ENCODE measurements at places on chromosomes 7 and 10.

DNA sequence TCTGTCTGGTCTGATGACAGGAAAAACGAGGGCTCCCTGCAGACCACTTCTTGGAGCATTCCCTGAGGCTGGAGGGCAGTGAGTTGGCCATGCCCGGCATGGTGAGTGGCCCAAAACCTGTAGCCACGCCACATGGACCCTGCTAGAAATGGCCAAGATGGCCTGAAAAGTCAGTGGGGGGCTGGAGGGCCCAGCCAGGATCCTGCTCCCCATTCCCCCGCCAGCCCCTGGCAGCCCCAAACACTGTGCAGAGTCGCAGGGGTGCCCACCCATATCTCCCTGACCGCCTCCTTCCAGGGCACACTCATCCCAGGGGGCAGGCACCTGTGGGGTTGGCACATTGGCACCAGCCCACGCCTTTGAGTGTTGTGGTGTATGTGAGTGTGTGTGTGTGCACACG lies 18.7 kb upstream of the PPP2R2D start:
- DNase-seq = no peak

DNA sequence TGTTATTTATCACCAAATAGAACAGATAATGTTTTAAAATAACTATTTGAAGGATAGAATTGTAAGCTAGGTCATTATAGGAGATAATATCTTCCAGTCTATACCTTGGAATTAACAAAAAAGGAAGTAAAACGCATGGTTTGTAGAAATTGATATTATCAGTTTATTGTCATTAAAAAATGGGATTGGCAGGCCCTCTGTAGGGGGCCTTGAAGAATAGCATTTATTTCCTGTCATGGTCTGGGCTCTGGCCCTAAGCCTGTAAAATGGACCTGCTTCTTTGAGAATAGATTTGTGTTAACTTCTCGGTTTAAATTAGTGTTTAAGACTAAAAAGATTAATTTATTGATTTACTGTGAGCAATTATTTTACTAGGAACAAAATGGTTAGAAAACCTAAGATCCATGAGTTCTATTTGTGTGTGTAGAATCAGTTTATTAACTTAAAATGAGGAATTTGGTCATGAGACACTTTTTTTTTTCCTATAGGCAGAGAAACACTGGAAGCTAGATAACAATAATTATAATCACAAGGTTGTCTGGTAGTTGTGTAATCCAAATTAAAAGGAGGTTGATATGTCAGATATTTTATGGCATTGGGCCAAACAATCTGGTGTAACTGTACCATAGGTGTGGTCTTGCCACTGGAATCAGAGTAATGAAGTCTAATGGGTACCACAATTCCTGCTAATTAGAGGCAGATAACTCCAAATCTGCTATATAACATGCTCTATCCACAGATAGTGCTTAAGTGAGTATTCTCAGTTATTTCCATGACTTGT lies 197.4 kb upstream of the FOXP2 start:
- DNase-seq = no peak

DNA sequence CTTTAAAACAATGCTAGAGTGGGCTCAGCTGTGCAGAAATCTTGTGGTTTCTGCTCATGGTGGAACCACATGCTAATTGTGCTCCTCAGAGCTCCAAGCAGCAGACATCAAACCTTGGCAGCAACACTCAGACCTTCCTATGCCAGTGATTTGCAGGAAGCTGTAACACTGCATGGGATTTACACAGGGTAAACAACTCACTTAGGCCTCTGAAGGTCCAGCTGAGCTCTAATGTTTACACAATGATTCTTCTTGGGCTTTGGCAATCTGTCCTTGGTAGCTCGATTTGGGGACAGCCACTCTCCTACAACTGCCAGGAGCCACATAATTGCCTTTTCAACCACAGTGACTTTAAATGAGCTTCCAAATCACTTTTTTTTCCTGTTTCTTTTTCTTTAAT lies 97.7 kb upstream of the PDLIM1 start:
- no peak for DNase-seq

DNA sequence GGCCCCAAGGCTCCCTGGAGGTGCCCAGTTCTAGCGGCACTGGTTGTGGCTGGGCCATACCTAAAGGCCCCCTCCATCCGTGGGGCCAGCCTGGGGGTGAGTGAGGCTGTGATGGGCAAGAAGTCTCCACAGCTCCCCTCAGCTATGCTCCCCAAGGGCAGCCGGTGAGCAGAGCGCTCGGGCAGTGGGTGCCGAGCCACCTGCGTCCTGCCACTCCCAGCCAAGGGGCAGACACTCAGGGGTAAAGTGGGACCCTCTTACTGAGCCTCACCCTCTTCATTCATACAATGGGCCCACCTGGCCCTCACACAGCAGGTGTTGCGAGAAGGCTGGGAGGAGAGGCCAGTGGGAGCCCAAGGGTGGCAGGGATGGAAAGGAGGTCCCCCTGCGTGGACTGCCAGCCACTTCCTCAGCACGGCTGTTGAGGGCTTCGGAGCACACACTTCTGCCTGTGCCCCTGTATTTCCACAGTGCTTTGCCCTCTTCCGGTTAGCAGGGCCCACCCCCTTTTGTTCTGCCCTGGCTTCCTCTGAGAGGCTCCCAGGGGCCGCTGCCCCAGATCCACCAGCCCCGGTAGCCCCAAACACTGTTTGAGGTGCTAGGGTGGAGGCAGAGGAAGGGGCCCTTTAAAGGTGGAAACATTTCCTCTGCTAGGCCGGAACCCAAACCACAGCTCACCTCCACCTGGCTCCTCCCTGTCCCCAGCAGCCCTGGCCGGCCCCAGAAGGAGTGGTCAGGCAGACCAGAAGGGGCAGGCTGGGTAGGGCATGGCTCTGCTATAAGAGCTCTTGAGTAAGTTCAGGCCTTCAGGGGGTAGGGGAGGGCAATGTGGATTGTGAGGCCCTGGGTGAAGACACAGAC lies 16.4 kb upstream of the C10orf105 start:
- no peak for DNase-seq

- no peak for DNase-seq
These were observed 10.2 kb downstream of the ZRANB1 start for GRCh38 chr10:124952123-124952522.

DNA sequence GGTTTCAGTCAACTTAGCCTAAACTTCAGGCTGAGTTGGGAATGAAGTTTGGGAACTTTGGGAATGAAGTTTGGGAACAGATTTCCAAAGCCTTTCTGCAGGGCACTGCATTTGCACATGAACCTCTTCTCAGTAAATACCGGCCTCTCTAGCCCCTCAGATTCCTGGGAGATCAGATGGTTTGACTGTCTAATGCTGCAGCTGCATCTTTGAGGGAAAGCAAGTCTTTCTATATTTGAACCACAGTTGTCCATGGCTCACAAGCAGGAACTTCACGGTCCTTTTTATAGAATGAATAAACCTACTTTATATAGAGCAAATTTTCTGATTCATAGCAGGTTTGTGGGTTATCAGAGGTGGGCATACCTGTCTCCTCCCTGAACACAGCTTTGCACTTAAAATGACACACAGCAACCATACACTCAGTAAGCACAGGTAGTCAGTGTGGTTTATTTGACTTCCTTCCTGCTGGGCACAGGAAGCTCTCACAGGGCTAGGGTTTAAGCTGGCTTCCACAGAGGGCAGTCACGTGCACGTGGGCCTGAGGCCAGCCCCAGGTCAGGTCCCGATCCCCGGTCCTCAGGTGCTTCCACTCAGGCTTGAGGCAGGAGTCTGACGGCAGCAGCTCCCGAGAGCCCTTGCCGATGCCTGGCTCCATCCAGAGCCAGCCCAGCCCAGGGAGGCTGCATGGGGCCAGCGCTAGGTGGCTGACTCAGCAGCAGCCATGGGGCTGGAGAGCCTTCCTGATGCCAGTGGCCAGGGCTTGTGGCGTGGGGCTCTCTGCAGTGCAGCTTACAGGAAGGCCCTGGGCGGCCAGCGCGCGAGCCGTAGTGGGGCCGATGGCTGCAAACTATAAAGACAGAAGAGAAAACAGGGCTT lies 12.8 kb upstream of the MMP21 start:
- no peak for DNase-seq

GRCh38 chr7:129502708-129503685 lies 666 bp downstream of the SMKR1 start:
- DNase-seq = peak; percentile 15

DNA sequence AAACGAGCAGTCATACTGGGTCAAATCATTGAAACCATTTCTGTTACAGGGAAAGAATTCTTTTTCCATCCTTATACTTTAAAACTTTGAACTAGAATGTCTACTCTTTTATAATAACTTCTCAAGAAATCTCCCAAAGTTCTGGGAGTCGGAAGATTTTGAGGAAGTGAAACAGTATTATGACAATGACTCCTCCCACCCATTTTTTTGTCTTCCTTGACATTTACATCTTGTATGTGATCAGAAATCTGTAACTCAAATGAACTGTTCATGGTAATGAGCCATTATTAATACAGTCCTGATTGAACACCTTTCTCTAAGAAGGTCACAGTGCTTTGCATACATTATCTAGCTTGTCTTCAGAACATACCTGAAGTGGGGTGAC lies 227.4 kb downstream of the CELF2 start:
- no peak for DNase-seq

DNA sequence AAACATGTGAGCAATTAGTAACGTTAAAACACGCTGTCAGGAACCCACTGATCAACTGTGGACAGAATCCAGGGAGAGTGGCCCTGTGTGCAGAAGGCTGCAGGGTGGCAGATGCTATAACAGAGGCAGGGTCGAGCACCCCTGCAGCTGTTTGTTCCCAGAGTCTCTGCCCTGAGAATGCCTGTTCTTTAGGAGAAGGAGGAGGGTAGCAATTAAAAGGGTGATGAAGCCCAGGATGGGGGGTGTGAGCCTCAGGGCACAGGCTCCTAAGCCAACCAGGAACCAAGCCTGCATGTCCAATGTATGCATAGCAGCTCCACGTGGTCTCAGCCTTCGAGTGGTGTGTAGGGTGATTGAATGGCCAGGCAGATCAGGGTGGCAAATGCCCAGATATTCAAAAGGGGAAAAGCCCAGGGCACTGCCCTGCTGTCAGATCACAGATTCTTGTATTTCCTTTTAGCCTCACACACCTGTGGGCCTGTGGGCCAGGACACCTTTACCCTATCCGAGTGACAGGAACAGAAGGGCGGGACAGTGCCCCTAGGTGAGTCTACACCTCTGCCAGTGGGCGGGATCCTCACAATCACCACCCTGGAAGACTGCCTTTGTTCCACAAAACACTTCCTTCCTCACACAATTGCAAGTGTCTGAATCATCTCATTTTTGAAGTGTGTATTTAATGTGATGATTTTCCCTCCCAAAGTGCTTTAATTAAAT lies 7.3 kb downstream of the WDFY4 start:
- DNase-seq = no peak

DNA sequence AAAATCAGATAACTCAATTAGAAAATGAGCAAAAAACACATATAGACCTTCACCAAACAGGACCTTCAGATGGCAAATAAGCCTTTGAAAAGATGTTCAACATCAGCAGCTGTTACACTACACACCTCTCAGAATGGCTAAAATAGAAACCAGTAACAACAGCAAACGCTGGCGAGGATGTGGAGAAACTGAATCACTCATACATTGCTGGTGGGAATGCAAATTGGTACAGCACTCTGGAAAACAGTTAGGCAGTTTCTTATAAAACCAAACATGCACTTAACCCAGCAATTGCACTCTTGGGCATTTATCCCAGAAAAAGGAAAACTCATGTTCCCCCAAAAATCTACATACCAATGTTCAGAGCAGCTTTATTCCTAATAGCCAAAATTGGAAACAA lies 37.7 kb upstream of the SMARCD3 start:
- no peak for DNase-seq

DNA sequence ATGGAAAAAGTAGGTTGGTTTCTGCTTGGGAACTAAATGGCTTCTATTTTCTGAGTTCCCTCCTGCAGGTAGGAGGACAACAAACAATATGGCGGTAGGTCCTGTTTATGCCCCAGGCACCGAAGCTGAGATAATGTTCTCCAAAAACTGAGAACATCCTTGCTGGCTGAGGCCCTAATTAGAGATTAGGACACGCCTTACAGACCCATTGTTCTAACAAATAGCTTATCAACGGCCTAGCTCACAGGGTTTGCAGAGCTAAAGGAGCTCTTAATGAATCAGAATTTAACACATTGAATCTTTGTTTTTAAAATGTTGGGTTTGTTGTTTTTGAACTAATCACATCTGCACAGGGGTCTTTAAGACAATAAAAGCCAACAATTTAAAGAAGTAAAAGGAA lies 37.0 kb downstream of the HTR5A start:
- no peak for DNase-seq

DNA sequence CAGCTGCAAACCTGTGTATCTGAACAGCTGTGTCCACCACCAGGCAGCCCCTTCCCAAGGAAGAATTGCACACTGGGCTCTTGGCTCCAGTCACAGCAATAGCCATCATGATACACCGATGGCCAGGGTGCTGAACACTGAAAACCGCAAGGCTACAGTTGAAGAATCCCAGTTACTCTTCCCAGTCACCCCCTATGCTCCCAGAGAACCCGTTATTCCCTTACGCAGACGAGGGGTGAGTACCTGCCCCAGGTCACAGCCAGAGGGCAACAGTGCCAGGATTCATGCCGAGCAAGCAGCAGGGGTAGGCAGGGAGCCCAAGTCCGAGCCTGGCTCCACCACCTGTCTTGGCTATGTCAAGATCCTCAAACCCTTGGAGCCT lies 57.8 kb downstream of the RASGEF1A start:
- no peak for DNase-seq

- no peak for DNase-seq
These were observed 512.6 kb upstream of the FOXK1 start for GRCh38 chr7:4169455-4169854.

GRCh38 chr10:123884907-123885381 lies 6.7 kb downstream of the CPXM2 start:
- no peak for DNase-seq

DNA sequence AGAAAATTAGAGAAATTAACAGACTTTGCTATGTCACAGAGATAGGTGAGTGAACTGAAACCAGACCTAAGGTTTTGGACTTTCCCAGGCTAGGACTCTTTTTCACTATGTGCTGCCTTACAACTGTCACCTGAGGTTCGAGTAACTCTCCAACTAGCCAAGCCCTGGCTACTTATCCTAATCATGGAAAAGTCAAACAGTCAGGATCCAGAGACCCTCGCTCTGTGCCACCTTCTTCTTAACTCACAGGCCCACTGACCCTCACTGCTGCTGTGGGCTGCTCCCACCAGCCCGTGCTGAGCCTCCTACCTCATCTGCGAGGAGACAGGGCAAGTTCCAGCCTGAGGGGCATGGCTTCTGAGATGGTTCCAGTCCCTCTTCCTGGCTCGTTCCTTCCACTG lies 211.4 kb upstream of the KLF14 start:
- no peak for DNase-seq

GRCh38 chr10:86361156-86362128 lies 5.2 kb downstream of the GRID1 start:
- no peak for DNase-seq

- DNase-seq = no peak
These were observed 68.1 kb upstream of the CDK6 start for GRCh38 chr7:92904244-92905131.

- no peak for DNase-seq
These were observed 23.5 kb upstream of the GPR26 start for GRCh38 chr10:123642697-123643096.

DNA sequence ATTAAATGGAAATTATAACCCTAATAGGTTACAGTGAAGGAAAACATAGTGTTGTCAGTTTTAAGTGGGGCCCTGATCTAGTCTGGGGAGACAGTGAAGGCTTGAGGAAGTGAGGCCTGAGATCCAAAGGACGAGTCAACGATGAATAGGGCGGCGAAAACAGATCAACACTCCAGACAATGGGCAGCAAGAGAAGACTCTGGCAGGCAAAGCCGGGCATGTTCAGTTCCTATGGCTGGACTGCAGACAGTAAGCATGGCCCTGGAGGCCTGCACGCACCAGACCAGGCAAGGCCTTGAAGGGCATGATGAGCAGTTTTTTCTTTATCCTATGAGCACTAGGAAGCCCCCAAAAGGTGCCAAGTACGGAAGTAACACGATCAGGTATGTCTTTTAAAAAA lies 127.8 kb downstream of the RNF216 start:
- DNase-seq = no peak

Measured in neural crest cell (in vitro differentiated cells).